ENCODE measurements at places on chromosomes 11 and 22.

- DNase-seq: no peak
Measured at GRCh38 chr11:11454671-11455223, 101.7 kb upstream of the CSNK2A3 start.

DNA sequence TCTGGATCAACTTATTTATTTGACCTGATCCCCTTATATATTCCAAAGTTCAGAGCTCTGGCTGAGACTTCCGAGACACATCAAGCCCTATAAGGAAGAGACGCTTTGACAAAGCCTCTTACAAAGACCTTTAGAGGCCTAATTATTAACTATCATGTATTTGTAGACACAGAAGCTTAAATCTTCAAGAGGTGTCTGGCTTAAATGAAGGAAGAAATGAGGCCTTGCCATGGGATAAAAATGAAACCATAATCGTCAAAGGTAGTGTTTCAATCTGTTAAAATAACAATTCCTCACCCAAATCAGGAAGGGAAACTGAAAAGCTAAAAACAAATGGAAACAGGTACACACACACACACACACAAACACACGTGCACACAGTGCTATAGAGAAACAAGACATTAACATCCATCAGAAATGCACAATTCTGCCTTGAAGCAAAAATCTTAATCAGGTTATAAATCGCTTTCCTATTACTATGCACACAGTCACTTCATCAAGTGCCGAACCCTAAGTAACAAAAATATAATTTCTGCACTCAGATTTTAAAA, 50.2 kb downstream of the PITPNB start:
- DNase-seq: no peak

- DNase-seq: no peak
Measured at GRCh38 chr11:2269601-2270321, 627 bp downstream of the ASCL2 start.

DNA sequence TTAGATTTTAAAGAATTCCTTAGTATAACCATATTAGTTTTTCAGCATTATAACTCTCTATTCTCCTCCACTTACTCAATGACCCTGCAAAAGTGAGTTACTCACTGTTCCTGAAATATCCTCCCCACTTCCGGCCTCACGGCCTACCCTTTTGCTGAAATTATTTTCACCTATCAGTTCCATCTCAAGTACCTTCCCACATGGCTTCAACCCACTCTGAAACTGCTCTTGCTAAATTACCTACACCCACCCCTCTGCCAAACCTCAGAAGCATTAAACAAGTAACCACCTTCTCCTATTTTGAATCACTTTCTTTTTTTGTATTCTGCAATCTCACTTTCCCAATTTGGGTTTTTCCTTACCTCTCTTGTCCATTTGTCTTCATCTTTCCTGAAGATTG, 37.7 kb downstream of the OR5P2 start:
- DNase-seq: no peak

GRCh38 chr11:119320776-119321524, 4.0 kb upstream of the MCAM start:
- no peak for DNase-seq

DNA sequence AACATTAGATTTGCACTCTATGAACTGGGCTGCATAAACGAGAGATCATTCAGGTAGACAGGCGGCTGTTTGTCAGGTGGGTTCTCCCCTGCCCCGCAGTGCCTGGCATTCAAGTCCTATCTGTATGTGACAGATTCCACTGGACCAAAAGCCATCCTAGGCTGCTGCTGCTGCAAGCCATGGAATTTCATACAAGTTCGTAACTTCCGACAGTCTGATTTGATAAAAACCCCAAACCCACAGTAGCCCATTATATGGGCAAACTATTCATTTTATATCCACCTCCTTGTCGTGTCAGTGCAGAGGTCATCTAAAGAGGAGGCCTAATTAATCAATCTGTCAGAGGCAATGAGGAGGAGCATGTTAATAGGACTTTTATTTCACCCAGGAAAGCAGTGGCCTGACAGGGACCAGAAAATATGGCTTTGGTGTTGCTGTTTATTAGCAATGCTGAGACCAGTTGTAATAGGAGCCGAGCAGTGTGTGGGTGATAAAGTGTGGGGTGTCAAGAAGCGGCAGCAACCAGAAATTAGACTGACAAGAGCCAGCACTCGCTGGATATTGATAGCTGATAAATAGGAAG, 124.2 kb downstream of the ARL14EP start:
- DNase-seq: no peak

DNA sequence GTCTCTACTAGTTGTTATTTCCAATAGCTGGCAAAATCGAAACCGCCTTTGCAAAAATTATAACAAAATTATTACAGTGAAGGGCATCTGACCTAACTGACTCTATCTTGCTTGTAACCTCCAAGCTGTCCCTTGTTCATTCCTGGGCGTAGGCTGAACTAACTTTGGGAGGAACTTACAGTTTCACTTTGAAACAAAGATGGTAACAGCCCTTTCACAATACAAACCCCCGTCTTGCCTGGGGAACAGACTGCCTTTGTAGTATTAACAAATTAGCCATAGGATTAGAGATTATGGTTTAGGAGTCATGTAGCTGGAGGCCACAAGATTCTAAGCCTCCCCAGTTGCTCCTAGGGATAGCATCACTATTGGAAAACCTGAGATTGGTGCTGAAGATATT, 131.6 kb upstream of the HSD17B12 start:
- no peak for DNase-seq

- no peak for DNase-seq
Measured at GRCh38 chr11:57873196-57873911, 111.8 kb downstream of the CTNND1 start.

GRCh38 chr11:107608809-107609208, 17.9 kb downstream of the ELMOD1 start:
- no peak for DNase-seq
